ENCODE measurements at places on chromosomes 13 and 19.
A peak's percentile ranks its signal among the peaks of the same experiment; 100 is the strongest.

GRCh38 chr13:38412266-38412665 is 62.6 kb downstream of the UFM1 start:
- DNase-seq = no peak

- DNase-seq = no peak
Measured at GRCh38 chr13:60062502-60062901, 101.2 kb downstream of the DIAPH3 start.

DNA sequence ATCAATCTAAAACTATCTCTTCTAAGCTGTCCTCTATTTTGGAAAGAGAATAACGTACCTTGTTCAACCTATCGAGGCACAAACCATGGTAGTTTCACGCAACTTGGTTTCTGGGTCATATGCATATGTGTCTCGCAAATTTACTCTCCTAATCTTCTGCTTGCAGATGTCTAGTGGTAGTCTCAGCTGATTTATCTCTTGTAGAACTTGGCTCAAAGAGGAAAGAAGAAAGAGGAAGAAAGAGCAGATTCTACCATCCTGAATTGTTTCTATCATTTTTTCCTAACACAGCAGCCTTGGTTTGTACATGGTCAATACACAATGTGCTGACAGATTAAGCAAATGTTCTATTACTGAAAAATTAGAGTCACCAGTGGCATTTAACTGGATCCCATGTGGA is 282.3 kb downstream of the SPRY2 start:
- no peak for DNase-seq

DNA sequence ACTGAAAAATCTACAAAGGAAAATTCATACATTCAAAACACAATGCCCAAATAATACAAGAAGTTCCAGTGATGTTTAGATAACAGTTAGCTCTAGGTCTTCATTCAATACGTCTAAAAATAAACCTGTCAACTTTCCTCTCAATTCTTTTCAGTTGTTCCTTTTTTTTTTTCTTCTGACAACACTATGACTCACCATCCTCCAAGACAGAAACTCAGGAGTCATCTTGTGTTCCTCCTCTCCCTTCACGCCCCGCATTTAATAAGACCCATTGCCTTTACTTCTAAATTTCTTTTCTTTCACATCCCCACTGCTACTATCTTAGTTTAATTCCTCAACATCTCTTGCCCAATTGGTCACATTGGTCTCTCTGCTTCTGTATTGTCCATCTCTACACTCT is 759.9 kb downstream of the GPC5 start:
- DNase-seq = no peak

DNA sequence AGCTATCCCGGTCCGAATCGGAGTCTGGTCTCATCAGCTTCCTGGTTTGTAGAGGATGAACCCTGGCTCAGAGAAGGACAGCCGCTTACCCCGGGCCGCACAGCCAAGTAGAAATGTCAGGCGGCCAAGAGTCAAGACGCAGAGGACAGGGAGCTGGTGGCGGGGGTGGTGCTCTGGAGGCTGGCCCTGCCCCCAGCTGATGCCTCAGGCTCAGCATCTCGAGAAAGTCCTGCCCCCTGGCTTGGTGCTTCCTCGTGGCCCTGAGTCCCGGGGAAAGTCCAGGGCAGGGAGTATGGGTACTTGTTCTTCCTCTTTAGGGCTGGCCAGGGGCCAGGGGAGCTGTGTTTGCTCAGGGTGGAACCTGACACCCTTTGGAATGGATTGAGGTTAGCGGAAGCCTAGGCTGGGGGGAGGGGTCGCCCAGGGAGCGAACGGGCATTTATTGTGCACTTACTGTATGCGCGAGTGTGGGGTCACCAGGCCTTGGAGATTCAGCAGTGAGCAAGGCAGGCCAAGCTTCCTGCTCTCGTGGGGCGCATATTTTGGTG is 2.2 kb downstream of the TJP3 start:
- DNase-seq = no peak

GRCh38 chr13:50444726-50445125 is 398.8 kb downstream of the DLEU7 start:
- no peak for DNase-seq

- DNase-seq = no peak
Measured at GRCh38 chr13:21717817-21718216, 46.9 kb downstream of the FGF9 start.

- peak; percentile 64 for DNase-seq
Measured at GRCh38 chr13:99658261-99658991, 157.2 kb downstream of the TM9SF2 start.
